ENCODE measurements at places on chromosomes 2 and 18. TPM values are rescaled to one million over a fixed set of nuclear protein-coding genes. Genes with fewer than 3 reads are reported as not detected.

GRCh38 chr2:72718876-72719275 is 107.0 kb downstream of the EXOC6B start:
- no peaks in the 10 kb centered on the region for H3K27me3 ChIP-seq
- H3K4me1 ChIP-seq, result no peaks in the 10 kb centered on the region
- H3K36me3 ChIP-seq, result no peaks in the 10 kb centered on the region
- no peak for DNase-seq

- H3K27me3 ChIP-seq, result no peaks in the 10 kb centered on the region
- H3K36me3 ChIP-seq, result peaks cover 10% of the 10 kb centered on the region
- peak overlapping the region; percentile 74 for H3K27ac ChIP-seq
- H3K4me3 ChIP-seq, result peak overlapping the region; percentile 14
These were observed 27.5 kb downstream of the ZNF516 start for GRCh38 chr18:76467371-76468190.

CDK5R2 gene
- not detected for total RNA-seq

- no peaks in the 10 kb centered on the region for H3K4me1 ChIP-seq
- no peaks in the 10 kb centered on the region for H3K36me3 ChIP-seq
- no peaks in the 10 kb centered on the region for H3K27me3 ChIP-seq
These were observed 1093.9 kb downstream of the CBLN2 start for GRCh38 chr18:71450257-71450656.

GRCh38 chr2:191155608-191156071 is 4.8 kb upstream of the STAT4 start:
- no peak overlapping the region for H3K4me3 ChIP-seq
- H3K27ac ChIP-seq, result no peak overlapping the region
- no peaks in the 10 kb centered on the region for H3K4me1 ChIP-seq
- no peak for DNase-seq

MAL gene
- total RNA-seq, result 4.7 TPM

FLACC1 gene
- 3.1 TPM for total RNA-seq

- no peak for DNase-seq
- no peak overlapping the region for H3K4me3 ChIP-seq
- H3K27ac ChIP-seq, result peak overlapping the region; percentile 5
- no peaks in the 10 kb centered on the region for H3K36me3 ChIP-seq
- no peaks in the 10 kb centered on the region for H3K4me1 ChIP-seq
These were observed 54.6 kb downstream of the DCC start for GRCh38 chr18:52394602-52395001.

- no peaks in the 10 kb centered on the region for H3K4me1 ChIP-seq
- no peaks in the 10 kb centered on the region for H3K27me3 ChIP-seq
- no peak for DNase-seq
- no peak overlapping the region for H3K4me3 ChIP-seq
- no peak overlapping the region for H3K27ac ChIP-seq
These were observed 58.0 kb upstream of the ARL5A start for GRCh38 chr2:151886241-151886640.

DNA sequence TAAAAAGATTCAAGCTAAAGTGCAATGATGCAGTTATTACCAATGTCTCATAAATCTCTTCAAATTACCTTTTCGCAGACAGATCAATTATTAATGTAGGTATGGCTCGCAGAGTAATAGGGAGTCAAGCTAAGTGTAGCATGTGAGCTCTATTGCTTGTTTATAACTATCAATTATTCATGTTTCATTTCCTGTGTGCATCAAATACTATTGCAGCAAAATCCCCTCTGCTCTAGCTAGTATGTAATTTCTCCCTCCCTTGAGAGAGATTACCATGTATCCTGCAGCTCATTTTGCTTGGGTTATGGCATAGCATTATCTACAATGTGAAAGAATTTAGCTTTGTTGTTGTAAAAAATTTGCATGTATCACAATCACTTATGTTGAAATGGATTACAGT is 65.6 kb upstream of the SCN1A start:
- H3K27me3 ChIP-seq, result no peaks in the 10 kb centered on the region
- no peak overlapping the region for H3K27ac ChIP-seq
- no peak overlapping the region for H3K4me3 ChIP-seq
- no peaks in the 10 kb centered on the region for H3K36me3 ChIP-seq
- H3K4me1 ChIP-seq, result no peaks in the 10 kb centered on the region

RAB27B gene
- total RNA-seq, result 3.4 TPM

- no peaks in the 10 kb centered on the region for H3K4me1 ChIP-seq
- H3K27ac ChIP-seq, result no peak overlapping the region
- DNase-seq, result no peak
- H3K27me3 ChIP-seq, result no peaks in the 10 kb centered on the region
- H3K36me3 ChIP-seq, result no peaks in the 10 kb centered on the region
- H3K4me3 ChIP-seq, result no peak overlapping the region
These were observed 205.2 kb upstream of the TPO start for GRCh38 chr2:1207962-1208510.

- H3K4me1 ChIP-seq, result no peaks in the 10 kb centered on the region
- peak; percentile 58 for DNase-seq
- H3K36me3 ChIP-seq, result no peaks in the 10 kb centered on the region
- H3K27ac ChIP-seq, result no peak overlapping the region
- no peaks in the 10 kb centered on the region for H3K27me3 ChIP-seq
- no peak overlapping the region for H3K4me3 ChIP-seq
These were observed 6.6 kb upstream of the KLHL30 start for GRCh38 chr2:238131761-238132462.

GRCh38 chr2:119857742-119858141 is 98.0 kb downstream of the PTPN4 start:
- no peaks in the 10 kb centered on the region for H3K27me3 ChIP-seq
- H3K36me3 ChIP-seq, result no peaks in the 10 kb centered on the region
- no peak overlapping the region for H3K27ac ChIP-seq
- no peak overlapping the region for H3K4me3 ChIP-seq
- H3K4me1 ChIP-seq, result peaks cover 27% of the 10 kb centered on the region

Data from spleen (tissue), 13 donors.